ENCODE measurements at places on chromosomes 1 and 21.

GRCh38 chr1:197481101-197481500 is 213.0 kb downstream of the CRB1 start:
- DNase-seq, result no peak

DNA sequence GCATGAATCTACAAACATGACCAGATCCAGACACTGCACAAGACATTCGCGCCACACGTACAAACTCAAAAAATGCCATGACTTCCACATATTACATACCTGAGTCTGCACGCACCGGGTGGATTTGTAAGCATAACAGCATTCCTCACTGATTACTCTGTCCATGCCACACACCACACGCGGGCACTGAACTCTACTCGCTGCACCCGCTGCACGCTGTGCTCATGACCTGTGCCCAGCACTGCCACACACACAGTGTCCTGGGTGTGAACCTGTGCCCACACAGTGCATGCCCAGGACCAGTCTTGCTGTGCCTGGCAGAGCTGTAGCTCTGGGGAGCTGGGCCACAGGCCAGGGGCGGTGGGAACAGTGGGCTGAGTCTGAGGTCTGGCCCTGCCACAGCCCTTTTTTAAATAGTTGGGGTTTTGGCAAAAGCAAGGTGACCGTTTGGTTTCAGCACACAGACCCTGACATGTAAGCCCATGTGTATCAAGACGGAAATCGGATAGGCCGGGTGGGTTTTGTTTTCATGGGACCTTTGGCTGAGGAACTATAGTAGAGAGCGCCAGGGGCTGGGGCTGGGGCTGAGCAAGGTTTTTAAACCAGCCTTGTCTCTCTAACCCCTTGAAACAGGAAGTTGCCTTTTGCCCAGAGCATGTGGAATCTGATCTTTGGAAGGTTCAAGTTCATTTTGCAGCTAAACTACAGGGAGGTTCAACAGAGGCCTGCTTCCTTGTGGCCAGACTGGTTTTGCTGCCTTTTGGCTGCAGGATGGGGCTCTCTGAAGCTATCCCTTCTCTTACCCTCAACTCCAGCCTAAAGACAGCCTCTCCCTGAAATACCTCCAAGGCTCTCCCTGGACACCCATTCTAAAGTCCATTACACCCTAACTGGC is 12.3 kb upstream of the GOLT1A start:
- DNase-seq, result peak; percentile 32

DNA sequence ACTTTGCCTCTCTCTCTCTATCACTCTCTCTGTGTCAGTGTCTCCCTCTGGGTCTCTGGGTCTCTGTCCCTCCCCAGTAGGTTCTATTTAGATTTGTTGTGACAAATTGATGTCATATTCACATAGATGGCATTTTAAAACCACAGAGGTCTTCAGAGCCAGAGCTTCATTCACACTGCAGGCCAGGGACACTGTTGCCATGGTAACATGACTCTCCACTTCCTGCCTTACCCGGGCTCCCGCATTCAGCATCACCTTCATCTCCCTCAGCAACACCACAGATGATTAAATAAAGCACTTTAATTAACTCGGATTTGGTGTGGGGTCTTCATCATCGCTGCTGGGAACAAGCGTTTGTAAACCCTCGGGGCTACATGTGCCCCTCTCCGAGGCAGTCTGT is 132.6 kb downstream of the ETS2 start:
- no peak for DNase-seq

GRCh38 chr1:68624233-68624632 is 127.4 kb upstream of the DEPDC1 start:
- no peak for DNase-seq

GRCh38 chr1:152983743-152984142 is at the start of gene SPRR1A:
Gene SPRR1A, plus strand, starts transcription at chr1:152984081. Its CDS starts 1,150 bp downstream, at chr1:152985231.
- no peak for DNase-seq

- no peak for DNase-seq
Observed at GRCh38 chr1:221708076-221708571, 33.8 kb downstream of the DUSP10 start.

- no peak for DNase-seq
Observed at GRCh38 chr1:228464487-228464983, 22.6 kb upstream of the RNF187 start.

DNA sequence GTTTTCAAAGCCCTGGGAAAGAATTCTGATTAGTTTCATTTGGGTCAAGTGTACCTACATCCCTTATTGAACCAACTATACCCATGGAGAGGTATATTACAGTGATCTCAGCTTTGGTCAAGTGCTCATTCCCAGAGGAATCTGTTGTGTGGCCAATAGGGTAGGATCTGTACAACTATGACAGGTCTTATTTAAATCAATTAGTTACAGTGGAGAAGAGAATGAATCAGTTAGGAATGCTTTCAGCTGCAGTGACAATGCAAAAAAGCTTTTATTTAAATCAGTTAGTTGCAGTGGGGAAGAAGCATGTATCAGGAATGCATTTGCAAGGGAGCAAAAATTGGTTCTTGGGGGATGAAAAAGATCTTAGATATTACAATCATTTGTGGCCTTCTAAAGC is 119.0 kb downstream of the FGGY start:
- no peak for DNase-seq

GRCh38 chr1:26851106-26851684 is 11.8 kb upstream of the SFN start:
- no peak for DNase-seq

DNA sequence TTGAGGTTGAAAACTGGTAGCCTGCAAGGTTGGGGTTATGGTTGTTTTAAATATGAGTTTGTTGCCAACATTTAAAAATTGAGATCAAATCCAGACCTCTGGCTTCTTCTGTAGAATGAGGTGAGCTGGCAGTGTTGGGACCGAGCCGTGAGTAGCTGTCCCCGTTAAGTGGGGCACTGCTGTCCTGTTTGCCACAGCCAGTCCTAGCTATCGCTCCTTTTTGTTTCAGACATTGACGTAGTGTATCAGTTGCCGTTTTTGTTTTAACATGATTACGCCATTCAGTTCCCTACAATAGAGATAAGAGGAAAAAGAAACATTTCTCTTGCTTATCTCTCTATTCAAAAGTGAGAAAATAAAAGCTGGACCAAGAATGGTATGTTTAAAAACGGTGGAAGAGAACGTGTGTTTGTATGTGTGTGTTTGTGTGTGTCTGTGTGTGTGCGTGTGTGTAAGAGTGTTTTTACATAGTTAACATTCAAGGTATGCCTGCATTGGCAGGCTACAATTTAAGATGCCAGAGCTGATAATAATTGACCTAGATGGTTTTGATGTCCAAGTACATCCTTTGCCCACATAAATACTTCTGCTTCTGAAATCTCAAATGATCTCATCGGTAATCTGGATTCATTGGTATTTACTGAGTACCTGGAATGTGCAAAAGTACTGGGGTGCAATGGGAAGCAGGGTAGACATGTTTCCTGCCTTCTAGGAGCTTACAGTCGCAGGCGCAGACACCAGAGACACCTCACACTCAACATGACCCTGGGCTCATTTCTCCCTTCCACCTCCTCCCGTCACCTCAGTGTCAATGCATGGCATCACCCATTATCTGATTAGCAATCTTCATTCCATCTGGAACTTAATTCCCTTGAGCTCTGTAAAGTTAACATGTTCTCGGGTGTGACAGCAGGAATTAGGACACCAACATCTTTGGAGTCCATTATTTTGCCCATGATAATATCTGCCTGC is 65.8 kb downstream of the HUNK start:
- DNase-seq, result no peak

DNA sequence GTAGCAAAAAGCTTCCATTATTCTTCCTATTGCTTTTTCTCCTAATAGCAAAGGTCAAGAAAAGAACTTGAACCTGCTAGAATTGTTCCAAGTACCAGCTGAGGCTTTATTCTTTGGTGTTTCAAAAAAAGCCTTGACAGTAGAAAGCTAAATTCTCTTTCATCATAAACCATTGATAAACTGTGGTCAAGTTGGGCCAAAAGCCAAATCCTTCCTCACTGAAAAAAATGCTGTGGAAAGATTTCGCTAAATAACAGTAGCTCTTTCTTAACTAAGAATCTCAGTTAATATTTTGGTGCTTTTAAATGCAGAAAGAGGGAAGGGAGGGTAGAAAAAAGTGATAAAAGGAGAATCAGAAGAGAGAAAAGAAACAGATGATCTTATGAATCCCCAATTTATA is 14.0 kb upstream of the JAM2 start:
- no peak for DNase-seq

DNA sequence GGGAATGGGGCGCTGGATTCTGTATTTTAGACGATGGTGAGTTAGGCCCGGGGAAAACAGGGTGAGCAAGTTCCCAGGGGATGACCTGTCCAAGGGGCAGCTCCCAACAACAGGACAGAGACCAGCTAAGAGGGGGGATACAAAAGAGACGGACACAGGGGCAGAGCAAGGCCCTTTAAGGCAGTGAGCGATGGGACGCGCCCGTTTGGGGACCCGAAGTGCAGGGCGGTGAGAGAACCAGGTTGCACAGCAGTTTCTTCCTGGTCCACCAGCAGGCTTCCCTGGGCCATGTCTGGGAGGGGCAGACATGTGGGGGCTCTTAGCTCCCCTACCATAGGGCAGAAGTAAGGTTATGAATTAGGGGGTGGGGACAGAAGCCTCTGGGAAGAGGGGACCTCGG is 22.0 kb downstream of the INAVA start:
- no peak for DNase-seq

DNA sequence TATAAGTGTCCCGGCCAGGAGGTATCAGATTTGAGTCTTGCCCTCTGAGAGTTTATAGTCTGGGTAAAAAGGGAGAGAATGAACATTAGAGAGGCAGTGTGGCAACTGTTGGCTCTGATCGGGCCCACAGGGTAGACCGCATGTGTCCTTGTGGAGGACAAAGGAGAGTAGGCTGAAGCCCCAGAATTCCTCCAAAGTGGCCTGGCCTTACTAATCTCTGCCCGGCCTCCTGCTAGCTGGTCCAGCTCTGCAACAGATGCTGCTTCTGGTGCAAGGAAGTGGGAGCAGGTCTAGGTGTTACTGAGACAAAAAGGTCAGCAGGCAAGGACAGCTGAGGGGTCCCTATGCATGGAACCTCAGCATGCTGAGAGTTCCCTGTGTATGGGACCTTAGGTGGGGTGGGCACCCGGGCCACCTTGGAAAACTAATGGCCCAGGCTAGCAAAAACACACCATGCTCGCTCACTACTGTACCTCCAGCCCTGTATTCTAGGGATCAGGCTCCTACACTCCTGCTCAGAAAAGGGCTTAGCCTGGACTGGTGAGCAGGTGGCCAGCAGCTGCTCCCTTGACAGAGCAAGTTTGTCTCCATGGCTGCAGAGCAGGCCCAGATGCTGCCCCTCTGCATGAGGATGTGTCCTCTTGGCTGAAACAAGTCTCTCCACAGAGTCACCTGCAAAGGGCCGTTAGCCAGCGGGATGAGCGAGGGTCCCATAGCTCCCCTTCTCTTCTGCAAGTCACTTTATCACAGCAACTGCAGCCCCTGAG is 30.3 kb upstream of the RGS16 start:
- no peak for DNase-seq

DNA sequence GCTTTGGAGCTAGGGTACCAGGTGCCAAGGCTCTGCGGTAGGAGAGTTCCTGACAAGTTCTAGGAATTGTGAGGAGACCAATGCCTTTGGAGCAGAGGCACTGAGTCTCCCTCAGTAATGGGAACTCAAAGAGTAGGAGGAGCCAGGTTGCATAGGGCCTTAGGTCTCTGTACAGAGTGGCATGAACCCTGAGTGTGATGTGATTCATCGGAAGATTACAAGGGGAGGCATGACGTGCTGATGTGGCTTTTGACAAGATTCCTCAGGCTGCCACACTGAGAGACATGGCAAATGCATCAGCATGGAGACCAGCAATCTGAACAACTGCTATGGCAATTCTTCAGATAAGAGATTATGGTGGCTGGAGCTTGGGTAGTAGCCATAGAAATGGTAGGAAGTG is 94.6 kb upstream of the SLC44A3 start:
- no peak for DNase-seq

DNA sequence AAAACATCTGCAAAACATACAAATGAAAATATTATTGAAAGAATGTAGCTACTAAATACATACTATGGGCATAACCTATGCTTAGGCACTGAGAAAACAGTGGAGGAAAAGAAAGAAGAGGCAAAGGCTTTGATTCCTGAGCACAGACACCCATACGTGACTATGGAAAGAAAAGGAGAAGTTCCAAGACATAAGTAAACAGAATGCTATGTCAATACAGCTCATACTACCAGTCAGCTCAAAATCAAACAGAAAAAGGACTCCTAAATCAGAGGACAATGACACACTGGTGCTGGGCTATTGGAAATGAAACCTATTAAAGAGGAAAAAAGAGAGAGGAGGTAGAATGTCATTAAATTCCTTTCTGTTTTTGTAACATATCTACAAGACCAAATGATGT is 225.4 kb downstream of the SMYD3 start:
- DNase-seq, result no peak

- DNase-seq, result no peak
Observed at GRCh38 chr1:85244271-85245061, 15.0 kb downstream of the C1orf52 start.

GRCh38 chr1:235737751-235738150 is 88.2 kb upstream of the GNG4 start:
- DNase-seq, result no peak

DNA sequence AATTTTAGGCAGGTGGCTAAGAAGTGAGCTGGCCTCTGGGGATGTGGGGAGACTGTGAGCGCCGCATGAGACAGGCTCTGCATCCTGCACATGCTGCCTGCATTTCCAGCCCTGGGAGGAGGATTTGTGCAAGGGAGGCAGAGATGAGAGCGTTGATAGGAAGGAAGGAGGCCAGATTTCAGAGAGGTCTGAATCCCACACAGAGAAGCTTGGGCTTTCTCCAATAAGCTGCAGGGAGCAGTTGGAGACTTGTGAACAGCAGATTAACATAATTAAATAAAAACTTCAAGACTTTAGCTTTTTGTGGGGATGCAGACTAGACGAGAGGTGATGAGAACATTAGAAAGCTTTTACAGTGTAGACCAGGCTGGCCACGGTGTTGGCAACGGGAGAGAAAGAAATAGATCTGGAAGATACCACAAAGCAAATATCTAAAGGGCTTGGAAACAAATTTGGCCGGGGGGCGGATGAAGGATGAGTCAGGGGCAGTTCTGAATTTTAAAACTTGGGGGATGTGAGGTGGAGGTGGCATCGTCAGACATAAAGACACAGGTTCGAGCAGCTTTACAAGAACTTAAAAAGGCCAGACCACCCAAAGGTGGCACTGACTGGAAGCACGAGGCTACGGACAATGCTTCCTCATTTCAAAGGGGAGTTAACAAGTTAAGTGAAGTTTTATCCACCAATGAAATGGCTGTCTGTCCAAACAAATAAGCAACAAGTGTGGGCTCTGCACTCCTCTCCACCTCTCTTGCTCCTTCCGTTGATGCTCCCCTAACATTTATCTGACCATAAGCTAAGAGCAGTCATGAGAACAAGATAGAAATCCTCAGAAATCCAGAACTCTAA is 57.0 kb downstream of the HIVEP3 start:
- DNase-seq, result no peak

DNA sequence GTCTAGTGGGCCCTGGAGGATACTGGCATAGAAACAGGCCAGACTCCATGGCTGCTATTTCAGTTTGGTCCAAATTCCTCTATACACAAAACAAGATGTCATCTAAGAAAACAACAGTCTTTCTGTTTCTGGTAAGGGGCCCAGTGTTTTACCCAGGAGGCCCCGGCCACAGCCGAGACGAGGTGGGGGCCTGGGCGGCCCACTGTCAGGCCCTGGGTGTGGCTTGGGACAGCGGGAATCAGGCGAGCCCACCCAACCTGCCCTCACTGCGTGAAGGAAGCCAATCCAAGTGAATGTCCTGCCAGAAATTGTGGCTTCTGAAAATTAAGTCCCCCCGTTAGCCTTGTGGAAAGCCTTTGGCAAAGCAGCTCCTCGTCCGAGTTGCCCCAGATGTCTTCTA is 31.2 kb upstream of the GPR153 start:
- DNase-seq, result no peak

GRCh38 chr1:12443151-12443550 is 174.9 kb downstream of the DHRS3 start:
- DNase-seq, result no peak

- DNase-seq, result no peak
Observed at GRCh38 chr1:244821134-244821533, 14.3 kb upstream of the COX20 start.

Measured in prostate gland (tissue), 2 donors.